ENCODE measurements at places on chromosomes 2 and 18.

- no peak for DNase-seq
Observed at GRCh38 chr2:188485496-188485895, 193.8 kb downstream of the GULP1 start.

GRCh38 chr2:109686921-109687320, 72.8 kb downstream of the SOWAHC start:
- DNase-seq: no peak

DNA sequence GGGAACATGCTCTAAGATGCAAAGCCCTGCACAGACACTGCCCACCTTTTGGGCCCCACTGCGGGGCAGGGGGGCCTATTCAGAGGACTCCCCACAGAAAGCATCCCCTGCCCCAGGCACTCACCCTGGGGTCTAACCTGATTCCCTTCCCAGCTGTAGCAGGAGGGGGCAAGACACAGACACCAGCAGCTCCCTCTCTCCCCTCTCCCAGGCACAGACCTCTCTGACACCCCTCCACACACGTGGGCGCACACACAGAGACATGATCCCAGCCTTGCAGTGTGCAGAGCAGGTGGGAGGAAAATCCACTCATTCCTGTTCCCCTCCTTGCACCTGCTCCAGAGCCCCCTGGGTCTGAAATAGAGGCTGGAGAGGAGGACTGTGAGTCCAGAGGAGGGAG, 10.7 kb downstream of the TNS1 start:
- no peak for DNase-seq

DNA sequence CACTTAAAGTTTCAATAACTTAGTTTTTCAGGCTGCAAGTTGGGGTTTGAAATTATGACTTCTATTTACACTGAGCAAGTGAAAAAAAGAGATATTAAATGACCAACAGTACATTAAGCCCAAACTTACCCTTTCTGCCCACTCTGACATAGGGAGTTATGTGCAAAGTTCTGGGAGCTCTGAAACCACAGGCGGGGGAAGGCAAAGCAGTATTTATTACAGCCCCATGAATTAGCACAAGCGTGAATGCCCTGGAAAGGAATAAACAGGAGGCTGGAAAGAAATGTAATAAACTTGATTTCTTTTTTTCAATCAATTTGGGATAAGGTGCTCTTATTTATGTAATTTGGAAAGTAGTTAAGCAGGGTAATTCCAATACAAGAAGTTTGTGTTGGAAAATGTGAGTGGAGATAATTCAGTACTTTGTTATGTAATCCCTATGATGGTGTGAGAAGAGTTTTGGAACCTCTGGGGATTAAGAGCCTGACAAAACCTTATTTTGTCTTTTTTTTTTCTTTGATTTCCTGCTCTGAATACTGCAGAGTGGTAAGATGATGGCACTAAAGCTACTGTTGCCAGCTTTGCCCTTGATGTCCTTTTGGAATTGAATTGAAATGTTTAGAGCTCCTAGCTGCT, 351.5 kb downstream of the ARHGAP15 start:
- DNase-seq: peak; percentile 44

DNA sequence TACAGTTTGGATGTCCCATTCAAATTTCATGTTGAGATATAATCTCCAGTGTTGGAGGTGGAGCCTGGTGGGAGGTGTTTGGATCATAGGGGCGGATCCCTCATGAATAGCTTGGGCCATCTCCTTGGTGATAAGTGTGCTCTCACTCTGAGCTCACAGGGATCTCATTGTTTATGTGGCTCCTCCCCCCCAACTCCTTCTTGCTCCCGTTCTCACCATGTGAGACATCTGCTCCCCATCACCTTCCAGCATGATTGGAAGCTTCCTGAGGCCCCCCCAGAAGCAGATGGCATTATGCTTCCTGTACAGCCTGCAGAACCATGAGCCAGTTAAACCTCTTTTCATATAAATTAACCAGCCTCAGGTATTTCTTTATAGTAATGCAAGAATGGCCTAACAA, 3.0 kb upstream of the INPP1 start:
- DNase-seq: peak; percentile 36
